Stimulated activated naive CD8-positive, alpha-beta T cell treated with anti-CD3 and anti-CD28 coated beads, Interleukin-15, Interleukin-2, amounts not matched to agents 100 U/mL and 50 U/mL, for 24 hours (primary cell): ENCODE measurements at places on chromosomes 3 and 15.

DNA sequence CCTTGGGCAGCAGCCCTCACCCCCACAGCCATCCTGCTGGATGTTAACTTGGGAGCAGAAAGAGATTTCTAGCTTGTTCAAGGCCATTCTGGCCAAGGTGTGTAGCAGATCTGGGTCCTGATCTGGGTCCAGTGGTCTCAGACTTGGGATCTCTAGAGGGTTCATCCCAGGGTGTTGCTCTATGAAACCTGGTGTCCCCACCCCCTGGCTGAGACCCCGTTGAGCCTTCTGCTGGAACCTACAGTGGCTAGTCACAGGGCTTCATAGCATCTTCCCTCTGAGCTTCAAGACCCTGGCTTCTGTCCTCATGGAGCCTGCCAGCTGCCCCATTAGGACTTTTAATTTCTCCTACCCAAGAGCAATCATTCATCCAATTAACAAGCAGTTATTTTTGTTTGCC, 64.3 kb downstream of the EPHB1 start:
- no peak for DNase-seq

DNA sequence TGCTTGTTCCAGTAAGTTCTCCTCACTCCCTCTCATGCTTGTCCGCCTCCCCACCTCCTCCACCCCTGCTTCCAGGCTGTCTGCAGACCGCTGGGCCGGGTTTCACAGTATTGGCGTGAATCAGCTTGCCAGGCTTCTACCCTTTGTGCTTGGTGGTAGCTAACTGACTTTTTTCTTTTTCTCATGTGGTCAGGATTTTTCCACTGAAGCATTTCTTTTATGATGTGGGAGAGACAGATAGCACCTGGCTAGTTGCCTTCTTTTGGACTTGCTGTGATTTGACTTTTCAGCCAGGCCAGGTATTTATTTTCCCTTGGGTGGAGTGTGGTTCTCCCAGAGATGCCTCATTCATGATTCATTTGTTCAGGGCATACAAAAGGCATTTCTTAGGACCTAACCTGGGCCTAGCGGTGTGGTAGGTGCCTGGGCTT, 60.6 kb downstream of the ST6GAL1 start:
- no peak for DNase-seq

DNA sequence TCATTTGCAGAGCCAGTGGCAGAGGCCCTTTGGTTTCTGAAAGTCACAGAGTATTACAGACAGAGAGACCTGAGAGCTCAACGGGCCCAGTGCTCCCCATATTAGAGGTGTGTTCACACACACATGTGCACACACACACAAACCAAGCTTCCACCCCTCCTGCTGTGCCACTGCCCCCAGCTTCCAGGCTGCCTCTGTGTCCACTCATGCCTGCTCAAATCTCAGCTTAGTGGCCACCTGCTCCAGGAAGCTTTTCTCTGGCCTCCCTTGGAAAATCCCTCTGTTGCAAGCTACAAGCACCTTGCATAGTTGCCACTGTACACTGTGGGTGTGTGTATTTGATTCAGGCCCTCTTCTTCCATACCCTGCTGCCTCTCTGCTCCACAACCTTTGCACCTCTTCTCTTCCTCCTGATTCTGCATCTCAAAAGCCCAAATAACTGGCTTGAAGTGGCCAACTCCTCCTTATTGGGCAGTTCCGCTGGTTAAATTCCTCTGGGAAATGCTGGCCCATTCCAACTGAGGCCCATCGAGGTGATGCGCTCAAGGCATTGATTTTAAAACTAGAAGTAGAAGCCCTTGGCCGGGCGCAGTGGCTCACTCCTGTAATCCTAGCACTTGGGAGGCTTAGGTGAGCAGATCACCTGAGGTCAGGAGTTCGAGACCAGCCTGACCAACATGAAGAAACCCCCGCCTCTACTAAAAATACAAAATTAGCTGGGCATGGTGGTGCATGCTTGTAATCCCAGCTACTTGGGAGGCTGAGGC, 23.0 kb downstream of the MESD start:
- DNase-seq: no peak

DNA sequence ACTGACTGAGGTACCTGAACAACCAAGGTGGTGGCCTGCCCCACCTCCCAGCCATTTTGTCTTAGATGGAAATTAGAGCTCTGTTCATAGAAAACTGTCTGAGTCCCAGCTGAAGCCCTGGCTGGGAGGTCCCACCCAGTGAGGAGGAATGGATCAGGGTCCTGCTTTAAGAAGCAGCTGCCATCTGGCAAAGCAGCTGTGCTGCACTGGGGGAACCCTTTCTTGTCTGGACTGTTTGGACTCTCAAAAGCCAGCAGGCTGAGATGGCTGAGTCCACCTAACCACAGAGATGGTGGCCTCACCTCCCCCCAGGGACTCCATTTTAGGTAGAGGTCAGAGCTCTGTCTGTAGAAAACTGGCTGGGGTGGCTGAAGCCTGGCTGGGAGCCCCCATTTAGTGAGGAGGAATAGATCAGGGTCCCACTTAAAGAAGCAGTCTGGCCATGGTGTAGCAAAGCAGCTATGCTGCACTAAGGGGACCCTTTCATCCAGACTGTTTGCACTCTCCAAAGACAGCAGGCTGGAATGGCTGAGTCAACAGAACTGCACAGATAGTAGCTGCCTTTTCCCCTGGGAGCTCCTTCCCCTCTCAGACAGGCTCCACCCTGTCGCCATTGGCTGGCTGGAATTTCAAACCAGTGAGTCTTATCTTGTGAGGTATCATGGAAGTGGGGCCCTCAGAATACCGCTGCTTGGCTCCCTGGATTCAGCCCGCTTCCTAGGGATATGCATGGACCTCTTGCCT, 116.9 kb downstream of the EPHA6 start:
- no peak for DNase-seq

GRCh38 chr15:67033571-67034044, 31.8 kb upstream of the SMAD3 start:
- no peak for DNase-seq

GRCh38 chr3:100899440-100900091, 93.7 kb downstream of the ABI3BP start:
- no peak for DNase-seq

- DNase-seq: no peak
These were observed 152.5 kb downstream of the NSMCE3 start for GRCh38 chr15:29116970-29117700.

- DNase-seq: no peak
These were observed 228.0 kb upstream of the ADAMTS9 start for GRCh38 chr3:64915778-64916177.

DNA sequence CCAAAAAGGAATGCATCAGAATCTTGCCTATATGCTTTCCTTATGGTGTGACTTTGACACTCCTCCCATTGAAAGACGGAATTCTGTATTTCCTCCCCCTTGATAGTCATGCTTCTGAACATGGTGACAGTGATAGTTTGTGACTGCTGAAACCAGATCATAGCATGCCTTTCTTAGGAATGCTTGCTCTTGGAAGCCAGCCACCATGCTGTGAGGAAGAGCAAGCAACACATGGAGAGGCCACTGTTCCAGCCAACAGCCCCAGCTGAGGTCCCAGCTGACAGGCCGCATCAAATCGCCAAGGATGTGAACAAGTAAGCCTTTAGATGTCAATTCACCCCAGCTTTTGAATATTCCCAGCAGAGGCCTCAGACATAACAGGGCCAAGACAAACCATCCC, 100.1 kb downstream of the IGF2BP2 start:
- DNase-seq: no peak

GRCh38 chr3:99967796-99968195, 146.5 kb downstream of the FILIP1L start:
- no peak for DNase-seq
